Cardiac atrium fibroblast (primary cell): ENCODE measurements at places on chromosomes 7 and 10. TPM values are rescaled to one million over a fixed set of nuclear protein-coding genes. Genes with fewer than 3 reads are reported as not detected.

The INMT gene
- total RNA-seq, result 195 and 197 TPM in 2 replicates

The CNNM1 gene
- total RNA-seq, result 0.16 and 0.54 TPM in 2 replicates

The SEMA3E gene
- not detected in 2 replicates for total RNA-seq

The NPC1L1 gene
- total RNA-seq, result 0.18 TPM in 1 of 2 replicates, not detected in the other

The SRRM3 gene
- total RNA-seq, result 3.1 and 4.7 TPM in 2 replicates

The C10orf95 gene
- not detected in 2 replicates for total RNA-seq

The AMZ1 gene
- under 0.01 TPM in 1 of 2 replicates, not detected in the other for total RNA-seq

The MUC3A gene
- total RNA-seq, result not detected in 2 replicates

The AGMO gene
- total RNA-seq, result 0.54 TPM in 1 of 2 replicates, not detected in the other

The GDF2 gene
- total RNA-seq, result not detected in 2 replicates

The CYP26C1 gene
- 0.32 and 4.7 TPM in 2 replicates for total RNA-seq

The APBB1IP gene
- 0.16 and 0.18 TPM in 2 replicates for total RNA-seq

The ASZ1 gene
- not detected in 2 replicates for total RNA-seq

The OR2A42 gene
- total RNA-seq, result not detected in 2 replicates
